ENCODE measurements at places on chromosomes 6 and 20. TPM values are rescaled to one million over a fixed set of nuclear protein-coding genes. Genes with fewer than 3 reads are reported as not detected.

FAXC gene
- total RNA-seq, result 54.0 TPM

BCL2L1 gene
- 56.5 TPM for total RNA-seq

- DNase-seq, result no peak
- no peak overlapping the region for H3K4me3 ChIP-seq
- no peaks in the 10 kb centered on the region for H3K27me3 ChIP-seq
- H3K36me3 ChIP-seq, result no peaks in the 10 kb centered on the region
- no peak overlapping the region for H3K27ac ChIP-seq
- H3K4me1 ChIP-seq, result peaks cover 17% of the 10 kb centered on the region
Observed at GRCh38 chr6:149132336-149132735, 185.2 kb upstream of the TAB2 start.

DNA sequence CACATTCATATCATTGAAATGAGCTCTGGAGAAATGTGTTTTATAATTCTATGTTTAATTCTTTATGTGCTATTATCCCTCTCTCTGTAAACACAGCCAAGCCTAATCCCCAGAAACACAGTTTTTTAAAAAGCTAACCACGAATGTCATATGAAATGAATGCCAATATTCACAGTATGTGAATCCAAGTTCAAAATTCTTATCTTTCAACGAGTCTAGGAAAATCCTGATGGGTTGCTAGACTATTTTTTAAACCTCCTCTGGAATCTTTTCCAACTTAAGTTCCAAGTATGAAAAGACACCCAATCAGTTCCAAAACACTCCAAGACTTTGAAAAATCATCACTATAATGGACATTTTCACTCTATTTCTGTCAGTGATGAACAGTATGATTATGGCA, 689.3 kb downstream of the HACE1 start:
- no peaks in the 10 kb centered on the region for H3K27me3 ChIP-seq
- H3K4me1 ChIP-seq, result no peaks in the 10 kb centered on the region
- H3K27ac ChIP-seq, result no peak overlapping the region
- no peak overlapping the region for H3K4me3 ChIP-seq
- DNase-seq, result no peak
- no peaks in the 10 kb centered on the region for H3K36me3 ChIP-seq

DNA sequence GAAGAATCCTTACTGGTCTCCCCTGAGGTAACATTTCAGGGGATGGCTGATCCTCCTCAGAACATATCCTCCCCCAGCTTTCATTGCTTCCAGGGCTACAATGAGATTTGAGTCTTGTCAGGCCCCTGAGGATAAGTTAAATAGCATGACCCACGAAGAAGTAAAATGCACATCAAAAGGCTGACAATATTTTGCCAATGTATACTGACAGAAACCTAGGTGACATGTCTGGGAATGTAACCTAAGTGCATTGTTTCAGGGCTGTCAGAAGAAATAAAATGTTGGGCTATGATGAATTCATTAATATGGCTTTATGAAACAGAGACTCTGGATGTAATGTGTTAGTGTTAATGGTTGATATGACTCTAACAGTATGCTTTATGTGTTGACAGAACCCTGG, 471.5 kb downstream of the HDGFL1 start:
- H3K27me3 ChIP-seq, result no peaks in the 10 kb centered on the region
- DNase-seq, result no peak
- no peak overlapping the region for H3K27ac ChIP-seq
- H3K4me3 ChIP-seq, result no peak overlapping the region
- no peaks in the 10 kb centered on the region for H3K36me3 ChIP-seq

GRCh38 chr6:106056060-106056745, 29.9 kb upstream of the PRDM1 start:
- no peaks in the 10 kb centered on the region for H3K36me3 ChIP-seq
- no peak for DNase-seq
- H3K27me3 ChIP-seq, result no peaks in the 10 kb centered on the region
